Lower lobe of right lung (tissue), 2 donors: ENCODE measurements at places on chromosomes 4 and X. TPM values are rescaled to one million over a fixed set of nuclear protein-coding genes. Genes with fewer than 3 reads are reported as not detected.
A peak's percentile ranks its signal among the peaks of the same experiment; 100 is the strongest.

- no peaks in the 10 kb centered on the region for H3K36me3 ChIP-seq
- no peak overlapping the region for H3K4me3 ChIP-seq
- no peaks in the 10 kb centered on the region for H3K27me3 ChIP-seq
- H3K4me1 ChIP-seq, result no peaks in the 10 kb centered on the region
- H3K27ac ChIP-seq, result no peak overlapping the region
Measured at GRCh38 chr4:52813546-52813945, 48.6 kb upstream of the RASL11B start.

- no peaks in the 10 kb centered on the region for H3K27me3 ChIP-seq
- H3K4me1 ChIP-seq, result no peaks in the 10 kb centered on the region
- no peak overlapping the region for H3K27ac ChIP-seq
- H3K36me3 ChIP-seq, result no peaks in the 10 kb centered on the region
- no peak overlapping the region for H3K4me3 ChIP-seq
- DNase-seq, result no peak
Measured at GRCh38 chr4:67092351-67092750, 453.0 kb downstream of the CENPC start.

GRCh38 chrX:46317163-46317562 lies 228.1 kb downstream of the ZNF674 start:
- H3K27me3 ChIP-seq, result no peaks in the 10 kb centered on the region
- no peak overlapping the region for H3K4me3 ChIP-seq
- H3K27ac ChIP-seq, result no peak overlapping the region
- no peaks in the 10 kb centered on the region for H3K4me1 ChIP-seq

GRCh38 chr4:126395664-126396063 lies 1080.9 kb downstream of the FAT4 start:
- no peaks in the 10 kb centered on the region for H3K36me3 ChIP-seq
- no peak for DNase-seq
- no peak overlapping the region for H3K4me3 ChIP-seq
- no peaks in the 10 kb centered on the region for H3K4me1 ChIP-seq
- no peak overlapping the region for H3K27ac ChIP-seq

GRCh38 chrX:132480581-132481203 lies 8.1 kb downstream of the MBNL3 start:
- no peaks in the 10 kb centered on the region for H3K36me3 ChIP-seq
- no peaks in the 10 kb centered on the region for H3K27me3 ChIP-seq
- peak overlapping the region; percentile 81 for H3K27ac ChIP-seq
- H3K4me1 ChIP-seq, result peaks cover 17% of the 10 kb centered on the region
- peak overlapping the region; percentile 43 for H3K4me3 ChIP-seq

DNA sequence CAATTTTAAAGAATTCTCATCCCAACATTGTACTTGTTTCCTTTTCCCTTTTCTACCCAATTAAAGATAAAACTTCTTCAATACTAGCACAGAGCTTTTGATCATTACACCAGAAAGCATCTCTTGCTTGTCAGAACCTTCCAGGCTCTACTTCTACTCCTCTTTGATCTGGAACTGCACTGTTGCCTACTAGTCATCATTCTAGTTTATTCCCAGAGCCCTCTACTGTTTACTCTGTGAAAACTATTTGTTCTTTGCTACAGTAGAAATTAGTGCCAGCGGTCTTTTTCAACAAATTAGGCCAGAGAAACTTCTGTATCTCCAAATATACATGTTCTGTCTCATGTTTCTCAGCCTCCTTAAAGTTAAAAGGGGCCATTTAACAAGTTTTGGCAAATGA lies 46.8 kb upstream of the TMPRSS11F start:
- no peak for DNase-seq
- no peaks in the 10 kb centered on the region for H3K4me1 ChIP-seq
- no peak overlapping the region for H3K27ac ChIP-seq
- no peaks in the 10 kb centered on the region for H3K36me3 ChIP-seq
- H3K27me3 ChIP-seq, result no peaks in the 10 kb centered on the region

Gene PCDH19
- 0.27 TPM for total RNA-seq

Gene TREX2
- 0.80 TPM for total RNA-seq

DNA sequence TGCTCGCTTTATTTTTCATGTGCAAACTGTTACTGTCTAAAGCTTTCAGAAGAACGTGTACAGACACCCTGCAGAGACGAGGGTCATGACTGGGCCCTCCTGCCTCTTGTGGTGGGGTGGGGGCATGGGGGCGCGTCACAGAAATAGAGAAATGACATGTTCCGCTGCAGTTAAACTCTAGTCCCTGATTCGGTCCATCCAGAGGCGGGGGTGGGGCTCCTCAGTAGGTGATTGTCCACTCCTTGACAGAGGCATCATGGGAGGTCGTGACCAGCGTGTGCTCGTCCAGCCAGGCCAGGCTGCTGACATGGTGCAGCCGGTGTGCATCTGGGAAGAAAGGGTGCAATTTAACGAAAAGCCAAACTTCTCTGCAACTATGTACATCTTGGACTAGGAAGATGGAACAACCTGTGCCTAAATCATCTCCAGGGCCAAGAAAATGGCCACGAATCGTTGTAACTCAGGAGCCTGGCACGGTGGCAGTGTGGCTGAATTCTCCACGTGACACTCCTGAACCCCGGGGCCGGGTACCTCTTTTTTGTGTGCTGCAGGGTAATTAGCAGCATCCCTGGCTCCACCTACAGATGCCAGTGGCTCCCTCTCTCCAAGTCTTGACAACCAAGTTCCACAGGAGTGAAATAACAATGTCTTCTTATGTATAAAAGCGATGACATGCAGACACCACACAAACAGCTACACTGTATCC lies 41.3 kb downstream of the WDR1 start:
- peaks cover 17% of the 10 kb centered on the region for H3K4me1 ChIP-seq
- H3K27ac ChIP-seq, result no peak overlapping the region
- H3K36me3 ChIP-seq, result peaks cover 79% of the 10 kb centered on the region
- no peak for DNase-seq
- no peak overlapping the region for H3K4me3 ChIP-seq

GRCh38 chrX:2717312-2717711 lies 26.2 kb downstream of the CD99 start:
- H3K4me1 ChIP-seq, result no peaks in the 10 kb centered on the region
- peaks cover 97% of the 10 kb centered on the region for H3K36me3 ChIP-seq
- H3K27ac ChIP-seq, result no peak overlapping the region

GRCh38 chr4:154030152-154030551 lies 241.3 kb upstream of the SFRP2 start:
- no peak overlapping the region for H3K27ac ChIP-seq
- no peak for DNase-seq
- no peaks in the 10 kb centered on the region for H3K36me3 ChIP-seq
- no peaks in the 10 kb centered on the region for H3K27me3 ChIP-seq
- no peaks in the 10 kb centered on the region for H3K4me1 ChIP-seq
- no peak overlapping the region for H3K4me3 ChIP-seq

Gene UGT2A1
- not detected for total RNA-seq

Gene CABS1
- not detected for total RNA-seq

GRCh38 chr4:40186665-40187014 lies 10.2 kb upstream of the RHOH start:
- no peak overlapping the region for H3K4me3 ChIP-seq
- no peaks in the 10 kb centered on the region for H3K36me3 ChIP-seq
- H3K4me1 ChIP-seq, result no peaks in the 10 kb centered on the region
- DNase-seq, result no peak

Gene UBQLN2
- 32.1 TPM for total RNA-seq

Gene POU3F4
- total RNA-seq, result not detected

DNA sequence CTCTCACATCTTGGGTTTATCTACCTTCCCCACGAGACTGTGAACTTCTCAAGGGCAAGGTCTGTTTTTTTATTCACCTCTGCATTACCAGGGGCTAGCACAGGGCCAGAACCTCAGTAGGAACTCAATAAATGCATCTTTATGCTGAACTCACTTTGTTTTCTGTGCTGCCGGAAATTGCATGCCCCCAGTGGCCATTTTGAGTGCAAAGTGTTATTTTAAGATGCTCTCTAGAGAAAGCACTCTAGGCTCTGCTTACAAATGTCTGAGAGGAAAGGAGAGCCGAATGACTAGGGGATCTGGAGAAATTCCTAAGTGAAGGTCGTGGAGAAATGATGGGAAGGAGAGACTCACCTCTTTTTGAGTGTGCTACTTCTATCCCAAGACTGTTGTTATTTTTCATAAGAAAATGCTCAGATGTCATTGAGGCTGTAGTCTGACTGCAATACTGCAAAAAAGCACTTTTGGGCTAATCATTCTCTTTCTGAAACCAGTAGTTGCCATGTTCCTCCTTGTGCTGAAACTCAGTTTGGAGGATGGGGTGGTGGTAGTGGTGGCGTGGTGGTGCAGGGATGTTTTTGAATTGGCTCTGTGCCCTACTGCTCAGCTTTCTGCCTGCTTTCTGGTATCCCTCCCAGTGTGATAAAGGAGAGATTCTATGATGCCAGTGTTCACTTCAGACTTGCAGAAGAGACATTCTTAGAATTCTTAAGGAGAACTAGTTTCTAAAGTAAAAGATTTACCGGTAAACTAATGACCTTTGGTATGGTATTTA lies 41.3 kb downstream of the DOCK11 start:
- no peak overlapping the region for H3K4me3 ChIP-seq
- no peak for DNase-seq
- no peaks in the 10 kb centered on the region for H3K27me3 ChIP-seq
